ENCODE measurements at places on chromosomes 4 and X. TPM values are rescaled to one million over a fixed set of nuclear protein-coding genes. Genes with fewer than 3 reads are reported as not detected.

GRCh38 chr4:113445286-113445685, 316.3 kb downstream of the CAMK2D start:
- H3K36me3 ChIP-seq = no peaks in the 10 kb centered on the region
- H3K4me3 ChIP-seq = no peak overlapping the region
- H3K27me3 ChIP-seq = no peaks in the 10 kb centered on the region
- no peak overlapping the region for H3K27ac ChIP-seq
- peaks cover 6% of the 10 kb centered on the region for H3K4me1 ChIP-seq
- no peak for DNase-seq

DNA sequence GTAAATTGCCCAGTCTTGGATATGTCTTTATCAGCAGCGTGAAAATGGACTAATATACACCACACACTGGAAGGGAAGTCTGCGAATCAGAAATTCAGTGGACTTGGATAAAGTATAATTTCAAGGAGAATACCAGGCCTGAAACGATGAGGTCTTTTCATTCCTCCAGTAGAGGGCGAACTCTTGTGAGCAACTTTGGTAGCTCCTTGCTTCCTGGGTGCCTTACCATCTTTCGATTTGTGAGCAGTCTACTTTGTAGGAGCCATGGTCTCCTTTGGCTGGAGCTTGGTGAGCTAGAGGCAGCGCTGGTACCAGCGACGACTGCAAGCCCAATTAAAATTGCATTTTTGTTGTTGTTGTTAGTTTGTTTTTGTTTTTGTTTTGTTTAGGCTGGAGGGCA, 791.9 kb downstream of the FAT4 start:
- no peaks in the 10 kb centered on the region for H3K27me3 ChIP-seq
- no peak overlapping the region for H3K27ac ChIP-seq
- no peak for DNase-seq
- no peak overlapping the region for H3K4me3 ChIP-seq
- H3K4me1 ChIP-seq = no peaks in the 10 kb centered on the region

DNA sequence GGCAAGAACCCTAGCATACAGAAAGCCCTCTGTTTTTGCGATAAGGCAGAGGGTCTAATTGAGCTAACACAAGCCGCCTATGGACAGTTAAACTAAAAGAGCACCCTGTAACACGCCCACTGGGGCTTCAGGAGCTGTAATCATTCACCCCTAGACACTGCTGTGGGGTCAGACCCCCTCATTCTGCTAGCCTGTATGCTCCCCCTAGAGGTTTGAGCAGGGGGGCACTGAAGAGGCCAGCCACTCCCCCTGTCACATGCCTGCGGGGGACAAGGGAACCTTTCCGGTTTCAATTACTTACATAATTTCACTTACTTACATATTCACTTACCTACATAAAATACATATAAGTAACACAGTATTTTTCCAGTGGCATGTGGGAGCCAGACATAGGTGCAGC, 469.5 kb upstream of the FAM241A start:
- H3K4me3 ChIP-seq = no peak overlapping the region
- no peaks in the 10 kb centered on the region for H3K36me3 ChIP-seq
- H3K27me3 ChIP-seq = no peaks in the 10 kb centered on the region
- H3K4me1 ChIP-seq = no peaks in the 10 kb centered on the region

GRCh38 chr4:27843776-27844175, 983.1 kb downstream of the STIM2 start:
- no peaks in the 10 kb centered on the region for H3K36me3 ChIP-seq
- no peaks in the 10 kb centered on the region for H3K4me1 ChIP-seq
- H3K27ac ChIP-seq = no peak overlapping the region
- DNase-seq = no peak
- H3K27me3 ChIP-seq = no peaks in the 10 kb centered on the region

DNA sequence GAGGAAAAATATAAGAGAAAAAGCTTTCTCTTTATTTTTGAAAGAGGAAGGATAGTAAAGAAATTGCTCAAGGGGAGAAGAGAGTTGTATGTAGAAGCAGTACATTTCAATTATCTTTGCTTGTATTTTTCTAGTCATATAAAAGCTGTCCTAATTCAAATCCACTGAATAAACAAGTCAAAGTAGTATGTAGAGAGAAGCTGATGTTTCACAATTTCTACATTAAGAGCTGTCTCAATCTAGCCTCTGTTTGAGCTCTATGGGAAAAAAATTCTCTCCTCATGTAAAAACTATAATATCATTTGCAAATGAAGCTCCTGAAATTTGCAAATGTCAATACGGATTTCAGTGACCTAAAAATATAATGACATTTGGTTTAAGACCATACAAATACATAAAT, 52.6 kb downstream of the CHM start:
- peaks cover 1% of the 10 kb centered on the region for H3K4me1 ChIP-seq
- no peak for DNase-seq
- no peak overlapping the region for H3K4me3 ChIP-seq
- H3K27me3 ChIP-seq = no peaks in the 10 kb centered on the region
- H3K27ac ChIP-seq = no peak overlapping the region
- H3K36me3 ChIP-seq = peaks cover 5% of the 10 kb centered on the region

GRCh38 chr4:20639346-20639745, 60.9 kb upstream of the PACRGL start:
- H3K36me3 ChIP-seq = no peaks in the 10 kb centered on the region
- peaks cover 4% of the 10 kb centered on the region for H3K27me3 ChIP-seq
- no peak overlapping the region for H3K4me3 ChIP-seq
- no peaks in the 10 kb centered on the region for H3K4me1 ChIP-seq
- no peak overlapping the region for H3K27ac ChIP-seq
- no peak for DNase-seq

- H3K4me3 ChIP-seq = no peak overlapping the region
- no peak overlapping the region for H3K27ac ChIP-seq
- no peaks in the 10 kb centered on the region for H3K4me1 ChIP-seq
- no peaks in the 10 kb centered on the region for H3K36me3 ChIP-seq
Observed at GRCh38 chr4:174835536-174835935, 6.5 kb upstream of the GLRA3 start.

Gene EXOC1L
- total RNA-seq = not detected

Gene PAGE2B
- 0.77 TPM for total RNA-seq

Gene SLC25A31
- not detected for total RNA-seq

Gene XAGE2
- total RNA-seq = not detected

Gene S100P
- 1.5 TPM for total RNA-seq

Gene IL13RA1
- 0.62 TPM for total RNA-seq

Measured in activated naive CD8-positive, alpha-beta T cell treated with anti-CD3 and anti-CD28 coated beads, Interleukin-2, amount 10 ng/mL, durations not matched to agents 7 days and 5 days (primary cell).